ENCODE measurements at places on chromosomes 4 and X.
A peak's percentile ranks its signal among the peaks of the same experiment; 100 is the strongest.

DNA sequence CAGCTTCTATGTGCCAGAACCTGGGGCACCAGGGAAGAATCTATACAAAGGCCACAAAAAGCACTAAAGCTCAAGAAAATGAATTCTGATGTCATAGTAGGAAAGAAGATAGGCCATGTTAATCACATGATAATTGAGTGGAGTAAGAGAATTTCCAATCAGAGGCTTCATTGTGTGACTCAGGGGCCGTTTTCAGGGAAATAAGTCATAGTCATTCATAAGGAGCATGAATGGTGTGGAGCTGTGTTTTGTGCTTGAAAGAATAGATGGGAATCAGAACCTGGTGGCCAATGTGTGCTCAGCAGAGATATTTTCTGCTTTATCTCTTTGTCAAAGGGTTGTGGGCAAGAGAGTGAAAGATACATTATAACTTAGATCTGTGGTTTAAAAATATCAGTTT, 102.4 kb upstream of the ZDHHC15 start:
- DNase-seq, result no peak

GRCh38 chrX:20397587-20397986, 130.9 kb upstream of the RPS6KA3 start:
- DNase-seq, result no peak

- no peak for DNase-seq
These were observed 964 bp upstream of the GPR82 start for GRCh38 chrX:41722816-41723618.

DNA sequence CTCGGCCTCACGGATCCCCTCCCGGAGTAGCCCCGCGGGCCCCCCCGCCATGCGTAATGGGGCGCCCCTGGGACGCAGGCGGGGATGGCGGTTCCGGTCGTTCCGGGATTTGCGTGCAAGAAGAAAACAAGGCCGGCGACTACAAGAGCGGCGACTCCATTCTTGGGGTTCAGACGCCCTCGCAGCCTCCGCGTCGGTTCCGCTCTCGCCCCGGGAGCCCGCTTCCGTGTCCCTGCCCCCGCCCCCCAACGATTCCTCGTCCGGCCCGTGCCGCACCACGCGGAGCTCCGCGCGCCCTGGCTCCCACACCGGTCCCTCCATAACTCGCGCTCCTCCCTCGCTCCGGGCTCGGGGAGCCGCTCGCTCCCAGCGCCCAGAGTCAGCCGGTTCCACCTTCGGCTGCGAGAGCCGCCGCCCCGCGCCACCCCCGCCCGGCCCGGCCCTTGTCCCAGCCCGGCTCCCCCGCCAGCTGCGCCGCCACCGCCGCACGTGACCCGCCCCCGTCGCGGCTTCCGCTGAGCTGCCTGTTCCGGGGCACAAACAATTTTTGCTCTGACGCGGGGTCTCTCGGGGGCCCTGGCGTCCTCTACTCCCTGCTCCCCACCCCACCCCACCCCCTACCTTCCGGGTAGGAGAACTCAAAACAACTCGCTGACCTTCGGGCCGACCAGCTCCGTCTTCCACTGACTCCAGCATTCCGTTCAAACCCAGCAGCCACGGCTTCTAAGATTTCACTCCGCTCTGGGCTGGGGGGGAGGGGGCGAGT, 78.8 kb upstream of the BCOR start:
- peak; percentile 34 for DNase-seq

DNA sequence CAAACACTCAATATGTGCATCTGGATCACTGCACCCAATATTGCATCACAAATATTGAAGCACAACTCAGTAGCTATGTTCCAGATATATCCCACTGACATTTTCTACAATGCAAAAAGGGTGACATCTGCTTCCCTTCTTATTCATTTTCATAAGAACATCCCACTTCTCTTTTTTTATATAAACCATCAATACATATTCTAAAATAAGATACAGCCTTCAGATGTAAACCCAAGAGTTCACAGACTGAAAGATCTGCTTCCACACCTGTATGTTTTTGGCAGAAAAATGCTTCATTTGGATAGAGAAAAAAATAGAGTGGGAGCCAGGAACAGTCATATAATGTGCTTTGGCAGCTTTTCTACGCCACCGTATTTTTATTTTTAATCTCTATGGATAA, 815.6 kb upstream of the ADGRL3 start:
- no peak for DNase-seq

DNA sequence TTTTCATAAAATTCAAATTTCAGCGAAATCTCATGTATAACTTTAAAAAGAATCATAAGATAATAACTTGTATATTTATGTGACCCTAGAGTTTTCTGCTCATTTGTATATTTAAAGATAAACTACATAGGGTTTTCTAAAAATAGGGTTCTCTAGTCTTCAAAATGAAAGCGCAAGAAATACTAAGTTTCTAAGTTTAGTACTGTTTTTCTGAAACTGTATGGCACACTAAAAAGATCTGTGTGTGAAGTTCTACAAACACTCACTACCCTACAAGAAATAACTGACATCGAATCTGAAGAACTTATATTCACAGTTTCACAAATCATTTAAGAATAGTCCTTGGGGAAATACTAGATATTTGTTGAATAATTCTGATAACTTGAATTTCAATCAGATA, 38.7 kb upstream of the NDST4 start:
- no peak for DNase-seq

GRCh38 chr4:143184217-143184502, 557 bp upstream of the USP38 start:
- DNase-seq, result peak; percentile 46

DNA sequence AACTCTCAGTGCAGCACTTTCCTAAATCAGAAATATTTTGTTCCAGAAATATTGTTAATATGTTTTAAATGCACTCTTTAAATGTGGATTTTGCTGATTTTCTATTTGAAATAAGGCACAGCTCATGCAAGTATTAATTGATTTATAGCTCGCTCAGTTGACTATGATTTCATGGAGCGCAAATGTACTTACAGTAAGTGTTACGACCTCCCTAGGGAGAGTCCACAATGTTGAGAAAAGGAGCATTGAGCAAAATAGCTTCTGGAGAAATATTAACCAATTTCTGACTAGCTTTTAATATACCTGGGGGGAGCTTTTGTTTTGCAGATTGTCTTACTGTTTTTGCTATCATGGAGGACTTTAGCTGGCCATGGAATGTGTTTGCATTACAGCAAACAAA, 1687.5 kb downstream of the STIM2 start:
- DNase-seq, result no peak

- no peak for DNase-seq
These were observed 21.5 kb downstream of the FAM114A1 start for GRCh38 chr4:38889143-38889542.

DNA sequence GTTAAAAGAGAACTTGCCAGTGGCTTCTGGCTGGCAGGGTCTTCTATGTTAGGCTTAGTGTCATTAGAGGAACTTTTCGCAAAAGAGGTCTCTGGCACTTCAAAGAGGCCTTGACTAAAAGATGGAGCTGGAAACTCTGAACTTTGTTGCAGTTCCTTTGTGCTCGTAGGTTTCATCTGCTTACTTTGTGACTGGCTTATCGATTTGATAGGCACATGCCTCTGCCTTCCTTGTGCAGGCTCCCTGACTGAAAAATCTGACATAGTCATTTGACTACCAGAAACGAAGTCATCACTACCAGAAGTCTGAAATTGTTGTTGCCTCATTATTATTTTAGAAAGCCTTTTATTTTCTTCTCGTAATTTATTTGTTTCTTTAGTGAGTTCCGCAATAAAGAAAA, 93.9 kb upstream of the IL13RA1 start:
- no peak for DNase-seq

DNA sequence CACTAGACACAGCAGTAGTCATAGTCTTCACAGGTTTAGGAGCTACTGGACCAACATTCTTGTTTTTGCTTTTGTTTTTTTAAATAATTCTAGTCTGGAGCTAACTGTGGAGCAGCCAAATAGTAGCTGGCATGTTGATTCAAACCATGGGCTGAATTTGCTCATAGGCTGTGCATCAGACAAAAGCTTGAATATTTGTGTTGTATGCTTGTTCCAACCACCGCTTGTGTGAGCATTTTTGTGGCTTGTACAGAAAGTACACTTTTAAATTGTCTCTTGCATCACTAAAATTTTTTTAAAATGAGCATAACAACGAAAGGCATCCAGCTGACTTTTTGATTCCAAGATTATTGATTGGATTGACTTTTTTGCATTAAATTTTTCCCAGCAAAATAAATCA, 39.6 kb downstream of the CCNI start:
- no peak for DNase-seq

GRCh38 chr4:80448056-80448455, 112.5 kb downstream of the CFAP299 start:
- no peak for DNase-seq

DNA sequence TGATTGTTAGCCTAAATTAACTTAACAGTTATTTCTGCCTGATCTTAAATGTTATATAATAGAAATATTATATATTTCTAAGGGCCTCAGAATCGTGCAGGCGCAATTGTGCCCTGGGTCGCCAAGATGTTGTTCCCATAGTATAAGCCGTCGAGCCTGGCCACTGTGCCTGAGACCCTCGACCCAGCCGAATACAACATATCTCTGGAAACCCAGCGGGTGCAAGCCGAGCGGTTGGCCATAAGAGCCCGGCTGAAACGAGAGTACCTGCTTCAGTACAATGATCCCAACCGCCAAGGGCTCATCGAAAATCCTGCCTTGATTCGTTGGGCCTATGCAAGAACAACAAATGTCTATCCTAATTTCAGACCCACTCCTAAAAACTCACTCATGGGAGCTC, 549.8 kb downstream of the KCTD8 start:
- DNase-seq, result no peak

- no peak for DNase-seq
These were observed 382.8 kb downstream of the KLHL4 start for GRCh38 chrX:87900320-87900908.

DNA sequence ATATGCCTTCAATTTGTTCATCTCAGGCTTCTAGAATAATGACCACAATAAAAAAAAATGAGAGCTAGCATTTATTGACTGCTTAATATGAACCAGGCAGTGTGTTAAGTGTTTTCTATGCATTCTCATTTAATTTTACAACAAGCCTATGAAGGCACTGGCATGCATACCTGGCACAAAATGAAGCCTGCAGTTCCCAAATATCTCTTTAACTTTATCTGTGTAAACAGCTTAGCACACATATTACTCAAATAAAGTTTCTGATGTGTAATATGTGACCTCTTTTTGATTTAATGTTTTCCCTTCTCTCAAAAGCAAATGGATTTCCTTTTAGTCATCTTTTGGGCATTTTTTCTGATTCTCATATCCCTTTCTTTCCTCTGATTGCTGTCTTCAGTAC, 671.8 kb downstream of the PCDH7 start:
- no peak for DNase-seq

DNA sequence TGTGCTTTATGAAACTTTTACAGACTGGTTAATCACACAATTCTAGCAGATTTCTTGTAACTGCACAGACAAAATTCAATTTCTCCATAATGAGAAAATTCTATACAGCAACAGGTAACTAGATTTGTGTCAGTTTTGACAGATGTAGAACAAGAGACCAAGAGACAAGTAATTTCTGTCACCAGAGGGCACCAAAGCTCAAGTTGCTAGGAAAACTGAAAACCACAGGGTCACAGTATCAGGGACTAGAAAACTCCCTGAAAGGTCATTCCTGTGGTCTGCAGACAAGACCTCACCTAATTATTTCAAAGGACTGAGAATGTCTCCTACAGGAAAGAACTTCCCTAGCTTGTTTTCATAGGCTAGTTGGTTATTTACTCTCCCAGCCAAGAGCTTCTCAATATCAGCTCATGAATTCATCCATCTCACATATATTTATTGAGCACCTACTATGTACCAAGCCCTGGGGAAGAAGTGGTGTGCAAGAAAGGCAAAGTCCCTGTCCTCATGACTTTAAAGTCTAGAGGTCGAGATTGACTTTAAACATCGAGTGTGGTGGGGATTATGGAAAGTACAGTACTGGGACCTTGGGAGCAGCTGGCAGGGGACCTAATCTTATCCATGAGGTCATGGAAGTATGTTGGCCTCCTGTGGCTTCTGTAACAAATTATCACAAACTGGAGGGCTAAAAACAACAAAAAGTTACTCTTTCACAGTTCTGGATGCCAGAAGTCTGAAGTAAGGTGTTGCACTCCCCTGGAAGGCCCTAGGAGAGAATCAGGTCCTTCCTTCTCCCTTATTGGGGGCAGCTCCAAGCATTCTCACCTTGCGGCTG, 47.8 kb upstream of the SETD7 start:
- no peak for DNase-seq

DNA sequence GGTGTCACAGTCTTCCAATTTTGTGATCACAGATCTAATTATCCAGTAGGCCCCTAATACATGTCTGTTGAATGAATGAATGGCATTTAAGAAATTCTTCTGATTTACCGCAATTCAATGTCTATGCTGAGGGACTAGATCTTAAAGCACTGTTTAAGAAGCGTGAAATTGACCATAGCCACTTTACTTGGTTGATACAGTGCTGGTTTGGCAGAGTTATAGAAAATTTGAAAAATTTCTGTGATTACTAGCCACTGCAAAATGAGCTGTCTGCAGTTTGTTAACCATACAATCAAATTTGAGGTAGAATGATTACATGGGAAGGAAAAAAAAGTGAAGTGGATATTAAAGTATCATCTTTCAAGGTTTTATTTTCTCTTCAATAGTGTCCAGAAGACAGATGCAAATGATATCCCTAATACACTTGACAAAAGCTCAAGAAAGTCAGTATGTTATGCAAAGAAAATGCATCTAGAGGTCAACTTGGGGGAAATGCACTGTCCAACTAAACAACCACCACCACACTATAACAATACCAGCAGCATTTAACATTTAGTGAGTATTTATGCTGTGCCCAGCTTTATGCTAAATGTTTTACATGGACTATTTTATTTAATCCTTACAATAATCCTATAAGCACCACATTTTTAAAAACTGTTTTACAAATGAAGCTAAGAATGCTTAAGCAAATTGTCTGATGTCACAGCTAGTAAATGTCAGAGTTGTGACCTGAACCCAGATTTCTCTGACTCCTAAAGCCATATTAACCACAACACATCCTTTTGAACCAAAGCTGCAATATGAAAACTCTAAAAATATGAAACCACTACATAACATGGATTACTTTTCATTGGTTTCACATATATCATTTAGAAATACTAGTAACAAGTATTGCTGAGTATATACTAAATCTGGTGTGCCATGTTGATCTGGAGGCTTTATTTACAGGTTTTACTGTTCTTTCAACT, 217.9 kb upstream of the MAB21L2 start:
- DNase-seq, result no peak

DNA sequence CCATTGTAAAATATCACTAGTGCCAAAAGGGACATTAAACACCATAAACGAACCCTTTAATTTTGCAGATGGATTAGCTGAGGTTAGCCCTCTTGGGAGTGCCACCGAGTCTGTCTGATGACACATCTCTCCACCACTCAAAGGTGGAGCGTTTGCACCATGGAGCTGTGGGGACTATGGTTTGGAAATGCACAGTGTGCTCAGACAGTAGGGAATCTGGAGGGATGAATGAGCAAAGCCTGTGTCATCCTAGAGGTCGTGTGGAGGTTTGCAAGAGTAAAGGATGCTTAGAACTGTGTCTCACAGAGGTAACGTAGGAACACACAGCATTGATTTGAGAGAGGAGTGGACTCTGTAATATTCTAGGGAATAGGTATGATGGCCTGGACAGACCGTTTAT, 93.7 kb downstream of the CLNK start:
- no peak for DNase-seq
